ENCODE measurements at places on chromosomes 1 and 21.

GRCh38 chr1:229863651-229864545, 203.1 kb upstream of the GALNT2 start:
- no peak for DNase-seq

GRCh38 chr21:17785403-17785788, 33.8 kb downstream of the C21orf91 start:
- no peak for DNase-seq

DNA sequence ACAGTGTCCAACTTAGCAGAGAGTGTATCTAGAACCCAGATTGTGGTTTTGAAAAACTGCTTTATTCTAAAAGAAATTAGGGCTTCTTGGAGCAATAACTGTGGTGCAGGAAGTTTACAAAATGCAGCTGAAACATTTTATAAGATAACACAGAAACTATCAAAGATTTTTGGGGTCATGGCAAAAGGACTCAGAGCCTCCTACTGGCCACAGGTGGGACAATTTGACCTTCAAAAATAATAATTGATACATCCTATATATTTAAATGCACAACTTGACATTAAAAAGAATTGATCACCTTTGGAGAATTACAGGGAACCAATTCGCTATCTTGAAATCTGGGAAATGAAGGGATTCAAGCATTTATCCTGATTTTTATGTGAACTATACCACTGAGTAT, 235.2 kb downstream of the RPS6KC1 start:
- DNase-seq: no peak

DNA sequence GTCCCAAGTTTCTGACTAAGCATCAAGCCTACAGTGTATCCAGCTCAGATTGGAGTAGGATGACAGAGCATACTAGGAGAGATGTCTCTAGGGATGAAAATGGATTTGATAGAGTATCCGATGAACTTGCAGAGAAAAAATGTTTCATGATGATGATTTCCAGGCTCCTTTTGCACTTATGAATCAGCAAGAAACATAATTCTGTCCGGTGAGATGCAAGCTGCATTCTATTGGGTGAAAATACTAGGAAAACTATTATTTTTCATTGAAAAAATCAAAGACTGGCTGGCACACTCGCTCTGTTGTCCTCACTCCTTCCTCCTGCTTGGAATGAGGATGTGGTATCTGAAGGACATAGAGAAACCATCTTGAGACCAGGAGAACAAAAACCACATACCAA, 35.4 kb upstream of the RAB3GAP2 start:
- no peak for DNase-seq

GRCh38 chr1:200895443-200895789, 716 bp downstream of the INAVA start:
- no peak for DNase-seq

DNA sequence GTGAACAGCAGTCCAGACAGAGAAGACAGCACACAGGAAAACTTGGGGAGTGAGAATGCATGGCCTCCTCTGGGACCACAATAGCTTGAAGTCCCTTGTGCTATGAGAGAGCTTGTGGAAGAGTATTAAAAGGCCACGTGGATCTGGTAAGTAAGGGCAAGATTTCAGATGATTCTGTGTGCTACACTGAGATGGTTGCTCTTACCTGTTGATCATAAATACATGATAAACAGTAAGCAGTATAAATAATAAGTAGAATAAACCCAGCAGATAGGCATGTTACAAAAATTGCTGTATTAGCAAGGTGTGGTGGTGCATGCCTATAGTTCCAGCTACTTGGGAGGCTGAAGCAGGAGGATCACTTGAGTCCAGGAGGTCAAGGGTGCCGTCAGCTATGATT, 150.4 kb upstream of the ZC3H11B start:
- no peak for DNase-seq

GRCh38 chr1:24443241-24443656, 27.6 kb downstream of the NIPAL3 start:
- DNase-seq: no peak

- no peak for DNase-seq
Measured at GRCh38 chr21:17979763-17980162, 160.6 kb upstream of the C21orf91 start.

- no peak for DNase-seq
Measured at GRCh38 chr1:41663671-41664400, 179.4 kb upstream of the EDN2 start.

GRCh38 chr1:173353350-173353749, 123.8 kb upstream of the PRDX6 start:
- DNase-seq: no peak

- no peak for DNase-seq
Measured at GRCh38 chr1:116207126-116207735, 96.0 kb downstream of the MAB21L3 start.

DNA sequence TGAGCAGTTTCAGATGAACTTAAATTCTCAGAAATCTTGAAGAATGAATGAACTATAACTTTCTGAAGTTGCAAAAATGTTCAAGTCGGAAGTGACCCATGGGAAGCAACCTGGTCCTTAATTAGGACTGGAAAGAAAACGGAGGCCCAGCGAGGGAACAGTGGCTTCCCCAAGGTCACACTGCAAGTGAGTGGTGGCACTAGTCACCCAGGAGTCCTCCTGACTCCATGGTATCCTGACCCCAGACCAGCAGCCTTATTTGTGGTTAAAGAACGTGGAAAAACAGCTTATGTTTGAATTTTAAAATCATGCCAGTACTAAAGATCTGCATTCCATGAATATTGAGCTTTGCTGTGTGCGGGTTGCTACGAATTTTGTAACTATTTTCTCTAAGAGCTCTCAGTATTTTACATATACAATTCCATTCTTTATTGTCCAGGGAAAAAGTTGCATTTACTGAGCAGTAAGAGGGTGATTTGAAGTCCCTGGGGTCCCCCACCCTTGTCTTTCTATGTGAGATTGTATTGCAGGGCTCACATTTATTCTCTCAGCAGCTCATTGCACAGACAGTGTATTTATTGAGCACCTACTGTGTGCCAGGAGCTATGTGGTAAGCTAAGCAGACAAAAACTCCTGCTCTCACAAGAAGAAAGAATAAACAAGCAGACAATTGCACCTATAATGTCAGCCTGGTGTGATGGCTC, 61.6 kb upstream of the ATP5PO start:
- DNase-seq: peak; percentile 3

GRCh38 chr1:76187436-76187835, 112.9 kb downstream of the ST6GALNAC3 start:
- DNase-seq: no peak

GRCh38 chr1:238401144-238401543, 510.4 kb upstream of the ZP4 start:
- no peak for DNase-seq

GRCh38 chr1:214638997-214639396, 36.0 kb downstream of the CENPF start:
- no peak for DNase-seq

- DNase-seq: no peak
Measured at GRCh38 chr1:21639594-21640041, 29.5 kb downstream of the RAP1GAP start.

DNA sequence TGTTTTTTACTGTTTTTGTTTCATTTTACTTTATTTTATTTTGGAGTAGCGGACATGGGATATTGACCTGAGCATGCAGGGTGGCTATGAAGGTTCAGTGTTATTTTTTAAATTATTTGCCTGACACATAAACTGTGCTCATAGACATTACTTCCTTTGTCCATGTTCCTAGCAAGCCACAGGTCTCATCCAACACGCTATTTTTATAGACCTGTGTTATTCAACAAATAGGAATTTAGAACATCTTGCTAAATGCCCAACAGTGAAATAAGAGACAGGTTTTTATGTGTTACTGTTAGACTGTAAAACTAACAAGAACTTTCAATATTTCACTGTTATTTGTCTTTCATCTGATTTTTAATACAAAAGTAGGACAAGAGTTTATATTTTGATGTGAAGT, 756.4 kb downstream of the KCNT2 start:
- no peak for DNase-seq

DNA sequence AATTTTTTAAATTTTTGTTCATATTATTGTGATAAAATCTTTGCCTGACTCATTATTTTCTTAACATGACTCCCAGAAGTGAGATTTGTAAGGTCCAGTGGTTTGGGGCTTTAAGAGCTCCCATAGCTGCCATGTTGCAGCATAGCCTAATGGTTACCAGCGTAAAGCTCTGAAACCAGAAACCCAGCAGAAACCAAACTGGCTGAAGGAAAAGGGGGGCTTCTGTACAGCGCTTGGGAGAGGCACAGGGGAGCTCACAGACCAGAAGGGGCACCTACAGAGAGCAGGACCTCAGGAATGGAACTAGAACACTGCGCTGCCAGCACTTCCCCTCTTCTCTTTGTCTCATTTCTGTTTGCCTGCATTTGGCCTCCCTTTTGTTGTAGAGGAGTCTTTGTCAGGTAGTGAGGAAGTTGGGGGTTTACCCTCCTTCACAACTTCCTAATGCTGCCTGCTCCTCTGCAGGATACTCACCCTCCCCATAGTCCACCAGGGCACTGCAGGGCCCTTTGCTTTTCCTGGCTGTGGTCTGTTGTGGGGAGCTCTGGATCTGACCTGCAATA, 2.6 kb upstream of the PYCR2 start:
- DNase-seq: no peak
